ENCODE measurements at places on chromosomes 4 and X.

- DNase-seq: peak; percentile 67
Observed at GRCh38 chrX:17046478-17047097, 100.1 kb downstream of the REPS2 start.

GRCh38 chr4:27692158-27692557, 831.5 kb downstream of the STIM2 start:
- peak; percentile 81 for DNase-seq

DNA sequence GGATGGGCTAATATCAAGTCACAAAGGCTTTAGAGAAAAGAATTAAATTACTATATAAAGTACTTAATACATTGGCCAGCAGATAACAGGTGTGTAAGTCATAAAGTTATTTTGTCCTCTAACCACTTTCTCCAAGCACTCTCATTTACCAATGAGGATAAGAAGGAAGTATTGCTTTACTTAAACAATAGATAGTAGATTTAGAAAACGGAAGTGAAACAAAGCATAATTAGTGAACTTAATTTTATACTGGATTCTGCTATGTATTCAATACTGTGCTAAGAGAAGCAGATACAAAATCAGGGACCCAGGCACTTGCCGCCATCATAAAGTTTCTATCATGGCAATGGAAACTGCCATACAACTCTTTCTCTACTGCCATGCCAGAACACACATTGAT, 24.0 kb downstream of the AFM start:
- no peak for DNase-seq

GRCh38 chr4:150367326-150367725, 214.6 kb upstream of the MAB21L2 start:
- no peak for DNase-seq

DNA sequence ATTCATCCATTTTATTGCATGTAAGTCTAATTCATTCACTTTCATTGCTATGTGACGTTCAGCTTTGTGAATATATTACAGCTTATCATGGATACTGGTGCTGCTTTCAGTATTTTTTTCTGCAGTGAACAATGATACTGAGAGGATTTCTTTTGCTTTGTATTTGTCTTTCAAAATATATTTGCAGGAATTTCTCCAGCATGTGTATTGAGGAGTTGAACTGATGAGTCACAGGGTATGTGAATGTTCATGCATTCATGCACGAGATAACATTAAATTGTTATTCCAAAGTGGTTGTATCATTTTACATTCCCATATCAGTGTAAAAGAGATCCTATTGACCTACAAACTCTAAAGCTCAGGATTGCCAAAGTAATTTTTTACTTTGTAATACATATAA, 283.8 kb upstream of the ARSJ start:
- peak; percentile 66 for DNase-seq

- DNase-seq: no peak
Observed at GRCh38 chr4:141858437-141858836, 222.1 kb downstream of the IL15 start.

DNA sequence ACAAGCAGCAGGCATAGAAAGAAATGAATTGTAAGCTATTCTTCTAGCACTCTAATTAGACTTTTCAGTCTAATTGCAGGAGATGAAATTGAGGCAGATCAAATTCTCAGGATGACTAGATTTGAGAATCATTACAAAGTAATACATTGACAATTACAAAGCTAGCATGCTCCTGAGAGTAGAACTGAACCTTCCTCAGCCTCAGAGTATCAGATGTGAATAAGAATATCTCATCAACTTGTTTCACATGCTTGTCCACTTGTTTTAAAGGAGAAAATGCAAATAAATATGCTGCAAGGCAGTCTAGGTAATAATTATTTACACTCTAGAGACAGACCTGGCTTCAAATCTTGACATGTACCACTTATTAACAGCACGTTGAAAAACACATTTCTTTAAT, 491.0 kb upstream of the MAGEB2 start:
- no peak for DNase-seq

- DNase-seq: no peak
Observed at GRCh38 chr4:23161787-23162186, 469.1 kb downstream of the GBA3 start.
